Right atrium auricular region (tissue), 2 donors: ENCODE measurements at places on chromosomes 2 and 18. TPM values are rescaled to one million over a fixed set of nuclear protein-coding genes. Genes with fewer than 3 reads are reported as not detected.

PLCD4 gene
- 0.70 TPM for total RNA-seq

GRCh38 chr2:116718451-116718850, 1096.0 kb upstream of the DDX18 start:
- no peaks in the 10 kb centered on the region for H3K36me3 ChIP-seq
- H3K27ac ChIP-seq: no peak overlapping the region
- no peak overlapping the region for H3K4me3 ChIP-seq
- no peaks in the 10 kb centered on the region for H3K4me1 ChIP-seq
- DNase-seq: no peak
- no peaks in the 10 kb centered on the region for H3K27me3 ChIP-seq

- no peak for DNase-seq
- H3K27ac ChIP-seq: no peak overlapping the region
- no peaks in the 10 kb centered on the region for H3K27me3 ChIP-seq
- peaks cover 54% of the 10 kb centered on the region for H3K36me3 ChIP-seq
- H3K4me3 ChIP-seq: no peak overlapping the region
These were observed 33.9 kb downstream of the ORC2 start for GRCh38 chr2:200929334-200930249.

GRCh38 chr2:54577035-54577434, 120.9 kb downstream of the SPTBN1 start:
- no peak overlapping the region for H3K4me3 ChIP-seq
- no peak overlapping the region for H3K27ac ChIP-seq
- no peak for DNase-seq
- no peaks in the 10 kb centered on the region for H3K36me3 ChIP-seq
- H3K4me1 ChIP-seq: peaks cover 90% of the 10 kb centered on the region

GRCh38 chr2:211487733-211488132, 931.3 kb downstream of the CPS1 start:
- no peak for DNase-seq
- H3K36me3 ChIP-seq: no peaks in the 10 kb centered on the region
- no peak overlapping the region for H3K27ac ChIP-seq
- H3K4me3 ChIP-seq: no peak overlapping the region
- no peaks in the 10 kb centered on the region for H3K4me1 ChIP-seq

DNA sequence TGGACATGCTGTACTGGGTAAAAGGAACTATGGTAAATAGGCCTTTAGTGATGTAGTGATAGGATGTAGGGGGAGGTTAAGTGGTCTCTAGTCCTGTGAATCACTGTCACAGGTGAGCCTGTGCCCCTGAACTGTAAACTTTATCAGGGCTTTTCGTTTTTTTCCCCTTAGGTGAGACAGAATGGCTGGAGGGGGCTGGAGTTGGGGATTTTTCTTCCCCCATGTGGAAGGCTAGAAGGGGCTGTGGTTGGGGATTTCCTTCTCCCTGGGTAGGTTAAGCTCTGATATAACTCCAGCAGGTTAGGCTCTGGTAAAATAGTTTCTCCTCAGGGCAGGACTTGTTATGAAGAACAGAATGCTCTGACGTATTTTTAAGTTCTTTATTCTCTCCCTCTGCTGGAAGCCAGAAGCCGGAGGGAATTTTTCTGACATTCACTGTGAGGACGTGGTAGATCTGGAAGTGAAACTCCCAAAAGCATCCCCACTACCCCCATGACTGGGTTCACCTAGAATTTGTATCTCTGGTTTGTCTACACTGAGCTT, 28.5 kb downstream of the PIKFYVE start:
- no peak overlapping the region for H3K27ac ChIP-seq
- no peaks in the 10 kb centered on the region for H3K4me1 ChIP-seq
- peaks cover 40% of the 10 kb centered on the region for H3K36me3 ChIP-seq
- DNase-seq: no peak

DNA sequence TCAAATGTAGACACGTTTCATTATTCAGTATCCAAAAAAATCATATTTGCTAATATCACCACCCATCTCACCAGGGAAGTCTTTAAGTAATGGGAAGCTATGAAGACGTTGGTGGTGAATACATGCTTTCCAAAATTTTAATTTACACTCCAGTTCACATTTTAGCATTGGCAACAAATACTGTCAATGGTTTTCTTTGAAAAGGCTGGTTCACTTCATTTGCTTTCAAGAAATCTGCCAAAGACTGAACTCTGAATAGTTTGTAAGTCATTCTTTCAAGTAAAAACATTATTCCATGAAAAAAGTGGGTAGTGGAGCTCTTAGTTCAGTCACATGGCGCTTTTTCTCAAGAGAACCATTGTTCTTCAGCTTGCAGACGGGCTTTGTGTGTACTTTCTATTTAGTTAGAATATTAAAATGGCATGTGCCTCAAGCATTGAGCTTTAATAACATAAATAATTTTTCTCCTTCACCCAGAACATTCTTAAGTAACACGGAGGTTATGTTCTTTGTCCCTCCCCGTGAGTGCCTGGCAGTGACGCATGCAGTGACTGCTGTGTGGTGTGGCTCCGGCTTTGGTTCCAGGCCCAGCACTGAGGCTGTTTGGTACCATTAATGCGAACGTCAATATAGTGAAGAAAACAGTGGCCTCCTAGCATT, 300.0 kb upstream of the HDAC4 start:
- H3K36me3 ChIP-seq: no peaks in the 10 kb centered on the region
- H3K27ac ChIP-seq: no peak overlapping the region
- no peaks in the 10 kb centered on the region for H3K27me3 ChIP-seq
- H3K4me3 ChIP-seq: no peak overlapping the region
- H3K4me1 ChIP-seq: no peaks in the 10 kb centered on the region
